ENCODE measurements at places on chromosomes 2 and 18.

- DNase-seq = no peak
Observed at GRCh38 chr18:55092166-55092565, 132.9 kb upstream of the CCDC68 start.

GRCh38 chr2:216463148-216463547 lies 35.5 kb upstream of the RPL37A start:
- DNase-seq = no peak

DNA sequence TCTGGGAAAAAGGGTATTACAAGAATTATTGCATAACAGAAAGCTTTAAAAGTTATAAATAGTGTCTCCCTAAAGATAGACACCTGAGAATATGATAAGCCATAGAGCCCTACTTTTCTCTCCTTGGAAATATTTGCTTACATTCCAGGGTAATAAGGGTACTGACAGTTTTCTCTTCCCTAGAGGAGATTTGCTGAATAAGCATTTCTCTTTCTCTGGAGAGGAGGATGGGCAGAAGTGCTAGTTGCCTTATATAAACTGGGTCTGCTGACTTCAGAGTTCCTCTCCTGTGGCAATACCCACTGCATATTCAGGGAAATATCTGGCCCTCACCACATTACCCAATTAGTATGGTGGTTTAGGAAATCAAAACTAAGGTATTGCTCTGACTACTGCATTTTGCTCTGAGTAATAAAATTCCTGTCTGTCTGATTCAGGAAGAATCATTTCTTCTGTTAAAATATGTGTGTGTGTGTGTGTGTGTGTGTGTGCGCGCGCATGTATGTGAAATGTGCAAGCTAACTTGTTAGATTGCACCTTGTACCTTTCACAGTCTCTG lies 1391.3 kb downstream of the DSC3 start:
- no peak for DNase-seq

- no peak for DNase-seq
Observed at GRCh38 chr18:25817546-25818237, 272.7 kb downstream of the SS18 start.

GRCh38 chr18:77063260-77063659 lies 69.3 kb downstream of the MBP start:
- DNase-seq = no peak

- DNase-seq = no peak
Observed at GRCh38 chr2:178309541-178309940, 115.2 kb downstream of the OSBPL6 start.

Data from Caki2 (cell line).